ENCODE measurements at places on chromosomes 1 and 21.

- DNase-seq: no peak
These were observed 378.2 kb upstream of the KAZN start for GRCh38 chr1:14220324-14220723.

DNA sequence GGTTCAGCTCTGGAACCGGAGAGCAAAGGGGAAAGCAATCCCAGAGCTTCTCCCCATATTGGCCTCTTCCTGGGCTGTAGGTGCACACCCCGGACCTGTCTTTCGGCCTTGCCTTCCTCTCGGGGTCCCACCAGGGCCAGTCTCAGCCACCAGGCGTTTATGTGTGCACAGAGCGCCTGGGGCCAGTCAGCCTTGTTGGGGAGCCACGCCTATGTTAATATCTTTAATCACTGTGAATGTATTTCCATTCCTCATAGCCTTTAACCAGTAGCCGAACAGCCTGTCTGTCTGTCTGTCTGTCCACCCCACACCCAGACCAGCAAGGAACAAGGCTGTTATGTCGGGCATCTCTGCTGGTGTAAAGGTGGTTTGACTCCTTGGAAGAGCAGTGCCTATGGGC lies 18.8 kb downstream of the KCNC4 start:
- DNase-seq: no peak

DNA sequence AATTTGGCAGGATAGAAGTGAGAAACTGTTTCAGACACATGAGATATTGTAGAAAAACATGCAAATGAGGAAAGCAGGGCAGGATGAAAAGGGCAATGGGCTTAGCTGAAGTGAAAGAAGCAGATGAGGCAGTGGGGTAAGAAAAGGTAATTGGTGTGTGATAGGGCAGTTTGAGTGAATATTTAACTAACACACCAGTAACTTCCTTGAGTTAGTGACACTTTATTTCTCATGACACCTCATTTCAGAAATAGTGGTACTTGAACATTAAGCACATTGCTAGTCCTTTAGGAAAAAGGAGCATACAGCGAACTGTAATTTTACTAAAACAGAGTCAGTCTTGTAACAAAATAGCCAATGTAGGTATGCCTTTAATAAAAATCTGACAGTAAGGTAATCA lies 415.0 kb downstream of the DPYD start:
- DNase-seq: no peak

DNA sequence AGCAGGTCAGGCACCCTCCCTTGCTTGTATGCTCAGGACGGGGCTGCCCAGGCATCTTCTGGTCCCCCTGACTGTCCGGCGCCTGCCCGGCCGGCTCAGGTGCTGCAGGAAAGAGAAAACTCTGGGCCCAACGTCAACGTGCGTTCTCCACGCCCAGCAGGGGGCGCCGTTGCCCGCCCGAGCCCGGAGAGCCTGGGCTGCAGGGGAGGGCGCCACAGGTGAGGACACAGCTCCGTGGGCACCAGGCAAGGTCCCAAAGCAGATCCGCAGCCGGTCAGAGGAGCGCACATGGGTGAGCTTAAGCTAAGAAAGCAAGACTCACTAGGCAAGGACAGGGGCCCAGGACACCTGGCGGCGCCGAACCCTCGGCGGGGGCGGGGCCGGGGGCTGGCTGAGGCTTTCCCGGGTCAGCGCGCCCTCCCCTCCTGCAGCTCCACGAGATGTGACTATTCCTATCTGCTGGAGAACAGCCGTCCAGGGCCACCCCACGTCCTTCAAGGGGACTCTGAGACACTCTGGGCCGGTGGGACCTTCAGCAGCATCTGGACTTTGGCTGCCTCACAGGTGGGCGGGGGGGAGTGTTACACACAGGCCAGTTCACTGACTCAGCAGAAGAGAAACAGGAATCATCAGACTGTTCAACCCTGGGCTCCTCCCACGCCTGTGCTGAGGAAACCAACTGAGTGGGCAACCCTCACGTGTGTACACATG lies 29.3 kb downstream of the KRTAP10-1 start:
- peak; percentile 87 for DNase-seq

DNA sequence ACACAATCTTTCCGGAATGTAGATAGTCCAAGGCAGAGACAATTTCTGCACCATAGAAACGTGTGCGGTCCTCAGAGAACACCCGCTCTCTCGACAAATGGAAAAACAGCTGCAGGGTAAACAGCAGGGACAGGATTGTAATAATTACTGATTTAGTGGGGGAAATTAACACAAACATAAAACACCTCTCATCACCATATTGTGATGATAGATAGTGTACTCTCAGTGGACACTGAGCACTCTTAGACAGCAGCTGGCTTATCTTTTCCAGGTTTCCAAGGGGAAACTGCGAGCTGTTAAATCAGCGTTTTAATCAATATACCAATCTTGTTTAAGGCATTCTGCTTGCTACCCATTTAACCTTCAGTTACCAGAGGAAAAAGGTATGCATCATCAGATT lies 277.1 kb downstream of the AKT3 start:
- no peak for DNase-seq

DNA sequence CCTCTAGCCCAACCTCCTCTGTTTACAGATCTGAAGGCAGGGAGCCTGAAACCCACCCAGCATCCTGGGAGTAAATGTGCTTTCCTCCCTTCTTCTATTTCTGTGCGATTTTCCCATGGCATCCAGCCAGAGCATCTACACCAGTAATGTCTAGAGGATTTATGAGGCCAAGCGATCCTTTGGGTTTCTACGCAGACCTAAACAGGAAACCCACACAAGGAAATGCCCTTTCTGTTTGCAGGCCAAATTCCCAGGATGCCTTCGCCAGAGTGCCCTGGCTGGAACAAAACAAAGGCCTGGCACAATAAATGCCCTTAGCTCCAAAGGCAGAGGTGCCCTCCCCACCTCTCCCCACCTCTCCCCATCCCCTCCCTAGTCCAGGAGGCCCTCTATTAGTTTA lies 110.5 kb upstream of the CDC42BPA start:
- DNase-seq: peak; percentile 32

Measured in hepatocyte (in vitro differentiated cells).